ENCODE measurements at places on chromosomes 2 and 18.

DNA sequence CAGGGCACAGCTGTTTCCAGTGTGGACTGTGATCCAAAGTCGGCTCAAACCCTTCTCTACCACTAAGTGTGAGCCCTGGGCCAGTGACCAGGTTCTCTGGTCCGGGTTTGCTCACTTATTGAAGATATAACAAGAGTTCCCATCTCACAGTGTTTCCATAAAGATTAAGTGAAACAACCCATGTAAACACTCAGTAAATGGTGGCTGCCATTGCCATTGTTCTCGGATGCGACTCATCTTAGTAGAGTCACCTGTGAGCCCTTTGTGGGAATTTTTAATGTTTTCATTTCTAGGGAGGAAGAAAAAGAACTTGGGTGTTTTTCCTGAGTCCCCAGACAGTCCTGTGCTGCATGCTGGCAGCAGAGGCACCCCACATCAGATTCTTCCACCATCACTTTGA is 53.4 kb downstream of the TPGS2 start:
- DNase-seq, result no peak

GRCh38 chr2:23497063-23497462 is 112.1 kb downstream of the KLHL29 start:
- DNase-seq, result no peak

GRCh38 chr2:156333951-156334495 is 1.5 kb upstream of the NR4A2 start:
- no peak for DNase-seq

GRCh38 chr2:22518641-22519040 is 866.3 kb upstream of the KLHL29 start:
- no peak for DNase-seq

DNA sequence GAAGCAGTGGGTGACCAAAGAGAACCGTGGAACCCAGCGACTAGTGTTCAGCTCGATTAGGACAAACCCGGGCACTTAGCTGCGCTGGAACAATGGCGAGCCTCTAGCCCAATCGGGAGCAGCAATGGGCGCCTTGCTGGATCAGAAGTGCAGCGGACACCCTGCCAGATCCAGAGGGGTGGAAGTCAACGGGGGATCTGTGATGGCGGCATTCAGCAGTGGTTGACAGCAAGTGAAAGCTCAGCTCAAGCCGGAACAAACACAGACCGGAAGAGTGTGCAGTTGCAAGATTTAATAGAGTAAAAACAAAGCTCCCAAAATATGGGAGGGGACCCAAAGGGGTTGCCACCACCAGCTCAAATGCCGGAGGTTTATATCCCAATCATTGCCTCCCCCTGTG is 478.7 kb upstream of the REG3G start:
- DNase-seq, result no peak

DNA sequence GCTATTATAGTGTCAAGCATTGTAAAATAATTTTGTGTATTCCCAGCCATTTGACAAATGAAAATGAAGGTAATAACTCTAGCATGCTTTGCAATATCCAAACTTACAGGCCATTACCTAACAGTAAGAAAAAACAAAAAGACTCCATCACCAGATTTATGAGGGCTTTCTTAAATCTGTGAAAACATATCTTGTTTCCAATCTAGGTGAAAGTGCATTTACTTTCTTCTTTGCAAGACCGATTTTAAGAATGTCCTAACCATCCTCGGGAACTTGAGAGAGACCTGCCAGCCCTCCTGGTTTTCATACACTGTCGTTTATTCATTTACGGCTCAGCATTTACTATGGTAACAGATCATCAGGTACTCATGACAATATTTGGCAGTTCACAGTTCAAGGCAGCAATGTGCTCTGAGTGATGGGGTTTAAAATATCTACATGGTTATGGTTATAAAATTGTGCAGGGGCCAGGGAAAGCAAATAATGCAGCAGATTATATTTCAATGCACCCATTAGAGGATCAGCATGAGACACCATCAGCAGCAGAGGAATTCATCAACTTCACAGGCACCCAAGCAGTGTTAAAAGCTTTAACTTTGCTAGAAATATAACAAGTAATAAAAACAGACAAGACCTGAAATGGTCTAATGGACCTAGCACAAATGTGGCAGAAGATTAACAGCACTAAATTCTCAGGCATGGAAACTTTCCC is 34.4 kb upstream of the PARD3B start:
- DNase-seq, result no peak

- DNase-seq, result no peak
These were observed 117.4 kb upstream of the NPAS2 start for GRCh38 chr2:100702438-100703109.

DNA sequence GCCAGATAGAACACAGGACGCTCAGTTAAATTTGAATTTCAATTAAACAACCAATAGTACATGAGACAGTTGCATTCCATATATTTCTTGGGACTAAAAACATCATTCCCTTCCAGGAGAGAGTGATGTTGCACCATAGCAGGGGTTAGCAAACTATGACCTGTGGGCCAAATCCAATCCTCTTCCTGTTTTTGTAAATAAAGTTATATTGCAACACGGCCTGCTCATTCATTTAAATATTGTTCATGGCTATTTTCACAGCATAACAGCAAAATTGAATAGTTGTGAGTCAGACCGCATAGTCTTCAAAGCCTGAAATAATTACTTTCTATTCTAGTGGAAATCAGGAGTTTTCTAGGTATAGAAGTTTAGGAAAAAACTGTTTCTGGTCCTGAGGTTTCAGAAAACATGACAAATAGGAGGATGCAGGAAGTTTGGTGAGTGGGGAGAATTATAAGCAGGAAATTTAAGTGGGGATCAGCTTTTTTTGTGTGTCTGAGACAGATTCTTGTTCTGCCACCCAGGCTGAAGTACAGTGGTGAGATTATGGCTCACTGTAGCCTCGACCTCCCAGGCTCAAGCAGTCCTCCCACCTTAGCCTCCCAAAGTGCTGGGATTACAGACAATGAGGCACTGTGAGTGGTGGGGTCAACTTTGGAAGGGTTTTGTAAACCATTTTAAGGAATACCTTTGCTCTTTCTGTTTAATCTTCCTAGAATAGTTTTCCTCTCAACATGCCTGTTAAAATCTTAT is 131.5 kb downstream of the SOCS6 start:
- no peak for DNase-seq

DNA sequence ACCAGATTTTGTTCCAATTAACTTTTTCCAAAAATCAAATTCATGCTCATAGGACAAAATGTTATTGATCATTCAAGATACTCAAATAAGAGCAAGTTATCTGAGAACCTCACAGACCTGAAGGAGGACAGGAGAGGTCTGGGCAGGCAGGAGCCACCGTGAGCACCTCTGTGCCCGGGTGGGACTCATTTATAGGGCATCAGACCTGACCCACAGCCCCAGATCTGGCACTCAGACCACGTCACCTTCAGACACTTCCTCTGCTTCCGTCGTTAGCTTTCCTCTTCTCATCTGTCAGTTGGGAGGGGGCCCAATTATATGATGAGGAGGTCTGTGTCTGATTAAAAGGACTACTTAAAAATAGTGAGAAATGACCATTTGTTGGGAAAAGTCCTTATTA is 169.4 kb downstream of the EIPR1 start:
- DNase-seq, result no peak

DNA sequence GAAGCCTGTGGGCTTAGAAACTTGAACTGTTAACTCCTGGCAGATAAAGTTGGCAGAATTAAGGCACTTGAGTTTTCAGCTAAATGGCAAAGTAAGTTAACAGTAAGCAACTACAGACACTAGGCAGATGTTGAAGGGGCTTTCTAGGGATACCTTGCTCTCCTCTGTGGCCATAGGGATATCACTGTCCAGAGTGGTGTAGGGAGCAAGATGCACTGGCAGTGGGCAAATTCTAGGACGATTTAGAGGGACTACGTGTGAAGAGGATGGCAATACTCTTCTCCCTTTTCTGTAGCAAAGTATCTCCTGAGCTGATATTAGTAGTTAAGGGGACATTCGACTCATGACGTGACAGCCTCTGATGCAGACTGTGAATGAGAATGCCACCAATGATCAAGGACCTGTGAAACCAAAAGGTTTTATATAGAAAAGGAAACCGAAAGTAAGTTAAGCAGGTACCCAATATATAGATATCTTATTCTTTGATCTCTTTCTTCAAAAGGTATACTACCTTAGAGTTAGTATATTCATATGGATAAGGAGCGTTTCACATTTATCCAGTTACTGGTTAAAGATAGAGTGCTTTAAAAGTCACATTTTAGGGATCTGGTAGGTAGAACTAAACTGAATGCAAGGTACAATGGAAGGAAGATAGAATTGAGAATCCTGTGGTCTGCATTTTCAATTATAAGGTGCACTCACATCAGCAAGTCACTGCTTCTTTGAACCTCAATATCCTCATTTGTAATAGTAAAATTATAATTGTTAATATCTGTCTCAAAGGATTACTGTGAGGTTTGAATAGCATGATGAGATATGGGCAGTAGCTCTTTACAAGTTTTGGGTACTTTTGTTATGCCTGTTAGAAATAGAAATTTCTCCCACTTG is 106.4 kb downstream of the KCNH7 start:
- DNase-seq, result no peak

DNA sequence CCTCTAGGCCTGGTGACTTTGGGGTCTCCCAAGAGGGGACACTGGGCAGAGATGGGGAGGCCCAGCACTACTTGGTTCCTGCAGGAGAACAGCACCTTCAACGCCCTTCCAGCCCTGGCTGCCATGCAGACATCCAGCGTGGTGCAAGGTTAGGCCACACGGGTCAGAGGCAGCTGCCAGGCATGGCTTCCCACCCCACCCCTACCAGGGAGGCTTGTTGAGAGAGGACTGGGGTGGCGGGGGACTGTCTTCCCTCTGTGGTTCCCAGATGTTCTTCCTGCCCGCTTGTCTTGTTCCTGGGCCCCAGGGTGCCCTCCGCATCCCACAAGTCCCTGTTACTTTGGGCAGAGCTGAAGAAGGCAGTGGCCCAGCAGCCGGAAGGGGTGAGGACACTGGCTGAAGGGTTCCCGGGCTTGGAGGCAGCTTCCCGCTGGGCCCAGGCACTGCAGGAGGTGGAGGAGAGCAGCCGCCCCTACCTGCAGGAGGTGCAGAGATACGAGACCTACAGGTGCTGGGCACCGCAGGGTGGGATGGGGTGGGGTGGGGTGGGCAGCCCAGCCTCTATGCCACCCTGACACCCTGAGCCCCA is 4.5 kb downstream of the PROM2 start:
- no peak for DNase-seq

DNA sequence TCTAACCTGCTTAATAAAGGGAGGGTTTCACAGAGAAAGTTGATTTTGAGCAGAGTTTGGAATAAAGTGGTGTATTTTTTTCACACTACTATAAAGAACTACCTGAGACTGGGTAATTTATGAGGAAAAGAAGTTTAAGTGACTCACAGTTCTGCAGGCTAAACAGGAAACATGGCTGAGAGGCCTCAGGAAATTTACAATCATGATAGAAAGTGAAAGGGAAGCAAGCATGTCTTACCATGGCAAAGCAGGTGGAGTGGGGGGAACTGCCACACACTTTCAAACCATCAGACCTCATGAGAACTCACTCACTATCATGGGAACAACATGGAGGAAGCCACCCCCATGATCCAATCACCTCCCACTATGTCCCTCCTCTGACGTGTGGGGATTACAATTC is 546.7 kb downstream of the EPHA4 start:
- DNase-seq, result no peak

- no peak for DNase-seq
These were observed 8.8 kb downstream of the CYB5A start for GRCh38 chr18:74282755-74283554.

GRCh38 chr2:149690825-149691224 is 103.2 kb upstream of the MMADHC start:
- DNase-seq, result no peak

- no peak for DNase-seq
These were observed 82.5 kb upstream of the ARL4C start for GRCh38 chr2:234579231-234579962.

DNA sequence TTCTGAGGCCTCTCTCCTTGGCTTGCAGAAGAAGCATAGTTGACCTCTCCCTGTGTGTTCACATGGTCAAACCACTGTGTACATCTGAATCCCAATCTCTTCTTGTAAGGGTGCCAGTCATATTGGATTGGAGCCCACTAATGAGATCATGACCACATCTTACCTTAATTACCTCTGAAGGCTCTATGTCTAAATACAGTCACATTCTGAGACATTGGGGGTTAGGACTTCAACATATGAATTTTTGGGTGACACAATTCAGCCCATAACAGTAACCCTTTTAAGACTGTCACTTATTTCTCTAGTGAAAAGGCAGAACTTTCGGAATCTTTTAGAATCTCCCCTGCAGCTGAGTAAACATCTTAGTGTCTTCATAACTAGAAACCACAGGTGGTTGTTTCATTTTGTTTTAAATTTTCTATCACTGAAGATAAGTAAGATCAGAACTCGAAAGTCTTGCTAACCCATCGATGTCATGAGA is 33.3 kb downstream of the BMP10 start:
- DNase-seq, result no peak

DNA sequence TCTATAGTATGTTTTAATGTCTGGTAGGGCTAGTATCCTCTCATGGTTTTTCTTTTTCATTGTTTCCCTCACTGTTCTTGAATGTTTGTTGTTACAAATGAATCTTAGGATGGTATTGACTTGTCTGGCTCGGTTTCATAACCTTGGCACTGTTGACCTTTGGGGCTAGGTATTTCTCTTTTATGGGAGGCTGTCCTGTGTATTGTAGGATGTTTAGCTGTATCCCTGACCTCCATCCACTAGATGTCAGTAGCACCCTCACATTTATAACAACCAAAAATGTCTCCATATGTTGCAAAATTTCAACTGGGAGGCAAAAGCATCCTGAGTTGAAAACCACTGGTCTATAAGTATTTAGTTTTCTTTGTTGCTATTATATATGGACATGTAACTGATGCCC is 7.0 kb upstream of the AOX1 start:
- DNase-seq, result no peak

- DNase-seq, result peak; percentile 76
These were observed 110.8 kb upstream of the OTOS start for GRCh38 chr2:240250985-240251847.

GRCh38 chr2:160454070-160454797 is 39.4 kb downstream of the RBMS1 start:
- DNase-seq, result no peak

DNA sequence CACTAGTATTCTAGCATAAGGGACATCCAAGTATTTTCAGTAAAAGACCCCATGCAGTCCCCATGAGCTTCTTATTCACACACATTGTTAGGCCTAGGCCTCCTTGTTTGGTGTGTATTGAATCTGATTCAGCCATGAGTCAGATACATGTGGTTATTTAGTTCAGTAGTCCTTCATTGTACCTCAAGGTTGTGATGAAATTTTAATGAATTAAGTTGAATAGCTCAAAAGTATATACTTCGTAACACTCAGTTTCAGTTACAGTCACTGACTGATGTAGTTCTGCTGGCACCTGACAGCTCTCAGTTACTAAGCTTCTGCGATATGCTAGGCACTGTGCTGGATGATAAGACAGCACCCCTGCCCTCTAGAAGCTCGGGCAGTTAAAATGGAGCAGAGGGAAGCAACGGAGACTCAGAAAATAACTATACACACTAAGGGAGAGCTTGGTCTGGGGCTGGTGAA is 86.4 kb downstream of the XRCC5 start:
- peak; percentile 20 for DNase-seq

DNA sequence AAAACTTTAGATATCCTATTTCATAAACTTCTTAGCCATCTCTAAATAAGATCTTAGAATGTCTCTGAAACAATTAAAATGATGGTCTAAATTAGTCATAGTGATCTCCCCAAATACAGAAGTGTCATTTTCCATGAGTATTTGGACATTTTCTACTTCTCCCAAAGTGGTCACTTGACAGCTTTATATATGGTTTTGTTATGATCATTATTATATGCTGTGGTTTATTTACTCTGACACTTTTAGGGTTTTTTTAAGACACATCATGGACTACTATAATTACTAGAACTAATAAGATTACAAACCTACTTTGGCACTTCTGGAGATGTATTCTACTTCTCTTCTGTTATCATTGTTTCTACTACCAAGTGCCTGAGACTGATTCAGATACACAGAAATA is 47.1 kb downstream of the SLC25A12 start:
- no peak for DNase-seq
